T-helper 1 cell treated with Interleukin-12 subunit alpha and Interleukin-12 subunit beta and Interleukin-4 antibody, amounts not matched to agents 30 ng/mL and 1 ng/mL, for 36 hours (primary cell): ENCODE measurements at places on chromosomes 2 and 18. TPM values are rescaled to one million over a fixed set of nuclear protein-coding genes. Genes with fewer than 3 reads are reported as not detected.

Gene SPP2
- total RNA-seq = not detected in 2 replicates

Gene SLC16A14
- 0.22 and 0.25 TPM in 2 replicates for total RNA-seq

Gene RUFY4
- total RNA-seq = 3.2 and 3.3 TPM in 2 replicates

Gene TRIB2
- 38.1 and 38.9 TPM in 2 replicates for total RNA-seq

Gene MEP1B
- 0.10 TPM in 1 of 2 replicates, not detected in the other for total RNA-seq

Gene FABP1
- total RNA-seq = not detected in 2 replicates

Gene EGR4
- total RNA-seq = 0.27 and 0.56 TPM in 2 replicates

Gene CERS6
- total RNA-seq = 22.4 and 23.9 TPM in 2 replicates

Gene SLC30A3
- total RNA-seq = 0.64 and 0.68 TPM in 2 replicates

Gene PCARE
- not detected in 2 replicates for total RNA-seq

Gene GPR35
- 13.5 and 16.6 TPM in 2 replicates for total RNA-seq

Gene NEU4
- total RNA-seq = 0.29 TPM in 1 of 2 replicates, not detected in the other

Gene TEX44
- not detected in 2 replicates for total RNA-seq

Gene DYSF
- total RNA-seq = 0.12 and 0.17 TPM in 2 replicates

Gene GRB14
- total RNA-seq = not detected in 2 replicates

Gene C2orf80
- not detected in 2 replicates for total RNA-seq

Gene GALR1
- not detected in 2 replicates for total RNA-seq
